GM13976 (cell line): ENCODE measurements at places on chromosomes 1 and 21.
A peak's percentile ranks its signal among the peaks of the same experiment; 100 is the strongest.

DNA sequence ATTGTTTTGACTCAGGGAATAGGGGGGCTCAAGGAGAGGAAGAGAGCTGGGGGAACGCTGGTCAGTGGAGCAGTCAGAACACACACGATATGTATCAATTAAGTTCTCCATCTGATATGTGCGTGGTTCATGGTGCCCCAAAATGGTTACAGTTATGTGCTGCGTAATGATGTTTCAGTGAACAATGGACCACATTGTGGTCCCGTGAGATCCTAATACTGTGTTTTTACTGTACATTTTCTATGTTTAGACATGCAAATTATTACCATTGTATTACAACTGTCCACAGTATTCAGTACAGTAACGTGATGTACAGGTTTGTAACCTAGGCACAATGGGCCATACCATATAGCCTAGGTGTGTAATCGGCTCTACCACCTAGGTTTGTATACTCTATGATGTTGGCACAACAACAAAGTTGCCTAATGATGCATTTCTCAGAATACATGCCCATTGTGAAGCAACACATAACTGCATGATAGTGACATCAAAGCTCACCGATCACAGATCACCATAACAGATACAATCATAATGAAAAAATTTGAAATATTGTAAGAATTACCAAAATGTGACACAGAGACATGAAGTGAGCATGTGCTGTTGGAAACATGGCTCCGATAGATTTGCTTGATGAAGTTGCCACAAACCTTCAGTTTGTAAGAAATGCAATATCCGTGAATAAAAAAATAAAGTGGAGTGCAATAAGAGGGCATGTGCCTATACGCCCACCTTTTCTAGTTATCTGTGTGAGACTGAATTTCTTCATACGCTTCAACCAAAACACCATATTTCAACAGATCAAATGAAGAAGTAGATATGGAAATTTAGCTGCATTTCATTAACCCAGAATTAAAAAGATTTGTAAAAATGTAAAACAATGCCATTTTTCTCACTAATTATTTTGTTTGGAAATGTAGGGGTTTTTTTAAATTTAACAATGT is 14.8 kb upstream of the TMEM54 start:
- DNase-seq: no peak

GRCh38 chr1:159121526-159121925 is 45.0 kb upstream of the AIM2 start:
- DNase-seq: no peak

DNA sequence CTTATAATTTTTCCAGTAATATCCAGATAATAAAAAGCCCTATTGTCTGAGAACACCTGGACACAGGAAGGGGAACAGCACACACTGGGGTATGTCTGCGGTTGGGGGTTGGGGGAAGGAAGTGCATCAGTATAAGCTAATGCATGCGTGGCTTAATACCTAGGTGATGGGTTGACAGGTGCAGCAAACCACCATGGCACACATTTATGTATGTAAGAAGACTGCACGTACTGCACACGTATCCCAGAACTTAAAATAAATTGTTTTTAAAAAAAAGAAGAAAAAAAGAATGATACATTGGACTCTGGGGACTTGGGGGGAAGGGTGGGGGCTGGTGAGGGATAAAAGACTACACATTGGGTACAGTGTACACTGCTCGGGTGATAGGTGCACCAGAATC is 144.9 kb upstream of the C1orf174 start:
- no peak for DNase-seq

DNA sequence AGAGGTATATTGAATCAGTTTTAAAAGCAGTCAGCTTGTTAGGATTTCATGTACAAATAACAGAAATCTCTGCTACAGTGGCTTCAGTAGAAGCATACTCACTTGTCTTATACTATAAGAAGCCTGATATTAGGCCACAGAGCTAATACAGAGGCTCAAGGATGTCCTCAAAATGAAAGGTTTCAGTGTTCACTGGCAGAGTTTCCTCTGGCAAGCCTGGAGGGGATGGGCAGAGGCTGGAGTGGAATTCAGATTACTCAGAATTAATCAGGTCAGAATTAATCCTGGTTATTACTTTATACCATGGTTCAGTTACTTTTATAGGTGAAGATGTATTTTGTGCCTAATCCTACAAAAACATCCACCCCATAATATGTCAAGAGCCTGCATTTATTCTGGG is 520.5 kb downstream of the USP25 start:
- DNase-seq: no peak

GRCh38 chr21:43362915-43363314 is 64.0 kb downstream of the SIK1 start:
- no peak for DNase-seq

DNA sequence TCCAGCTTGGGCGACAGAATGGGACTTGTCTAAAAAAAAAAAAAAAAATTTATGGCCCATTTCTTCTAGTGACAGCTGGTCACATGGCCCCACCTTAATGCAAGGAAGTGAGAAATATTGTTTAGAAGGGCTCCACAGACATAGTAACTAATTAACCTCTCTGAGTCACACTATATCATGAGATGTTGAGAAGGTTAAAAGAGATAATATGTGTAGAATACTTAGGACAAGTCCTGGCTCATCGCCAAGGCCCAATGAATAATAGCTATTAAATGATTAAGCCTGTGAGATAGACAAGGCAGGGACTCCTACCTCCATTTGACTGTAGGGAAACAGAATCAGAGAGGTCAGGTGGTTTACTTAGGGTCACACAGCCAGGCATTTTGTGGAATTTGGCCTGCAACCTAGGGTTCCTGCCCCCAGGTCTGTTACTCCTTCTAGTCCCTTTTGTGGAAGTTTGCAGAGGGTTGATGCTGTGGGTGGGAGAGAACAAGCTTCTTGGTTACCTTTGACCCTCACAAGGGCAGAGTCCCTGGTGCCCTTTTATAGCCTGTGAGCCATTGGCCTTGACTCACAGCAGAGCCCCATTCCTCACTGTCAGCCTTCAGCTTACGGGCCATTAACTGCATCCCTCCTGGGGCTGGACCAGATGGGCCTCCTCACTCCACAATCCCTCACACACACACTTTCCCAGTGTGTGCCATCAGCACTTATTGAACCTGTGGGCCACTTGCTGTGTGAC is 48.5 kb downstream of the OPRD1 start:
- no peak for DNase-seq

GRCh38 chr1:152539901-152540300 is 25.6 kb downstream of the CRCT1 start:
- DNase-seq: no peak

DNA sequence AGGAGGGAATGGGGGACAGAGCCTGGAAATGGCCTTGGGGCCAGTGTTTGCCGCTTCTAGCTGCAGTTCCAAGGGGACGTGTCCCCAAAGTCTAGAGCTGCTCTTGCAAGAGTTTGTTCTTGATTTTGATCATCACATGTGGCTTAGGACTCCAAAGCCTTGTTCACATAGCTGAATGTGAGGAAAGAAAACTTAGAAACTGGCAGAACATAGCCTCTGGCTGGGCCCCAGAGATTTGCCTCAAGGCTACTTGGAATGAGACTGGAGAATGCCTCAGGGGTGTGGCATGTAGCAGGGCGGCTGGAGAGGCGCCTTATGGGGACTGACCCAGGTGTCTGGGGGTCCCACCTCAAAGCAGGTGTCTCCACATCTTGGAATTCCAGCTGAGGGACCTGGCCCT is 2.3 kb downstream of the PDXK start:
- no peak for DNase-seq

DNA sequence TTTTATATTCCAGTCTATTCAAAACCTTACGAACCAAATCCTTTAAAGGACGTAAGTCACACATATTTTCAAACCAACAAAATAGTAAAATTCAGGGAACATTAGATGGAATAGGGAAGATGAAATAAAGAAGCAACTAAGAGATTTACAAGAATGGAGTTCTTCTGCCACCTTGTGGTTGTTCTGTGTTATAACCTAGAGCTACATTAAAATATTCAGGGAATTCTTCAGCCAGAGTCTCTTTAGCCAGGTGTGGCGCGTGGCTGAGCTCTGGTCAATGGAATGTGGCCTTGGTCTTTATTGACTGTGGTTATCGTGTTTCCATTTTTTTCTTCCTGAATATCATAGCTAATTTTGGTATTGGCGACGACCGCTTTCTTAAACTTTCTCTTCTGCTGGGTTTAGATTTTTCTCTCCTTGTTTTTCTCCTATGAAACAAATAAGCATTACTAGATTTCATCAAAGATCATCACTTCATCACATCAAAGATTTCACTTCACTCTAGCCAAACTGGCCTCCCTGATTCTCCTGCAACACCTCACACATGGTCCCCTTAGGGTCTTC is 221.3 kb downstream of the MRPL39 start:
- DNase-seq: peak; percentile 38

GRCh38 chr1:190399233-190399632 is 78.4 kb downstream of the BRINP3 start:
- no peak for DNase-seq

GRCh38 chr1:70556541-70556940 is 145.5 kb downstream of the CTH start:
- no peak for DNase-seq

GRCh38 chr1:233909195-233909594 is 4.7 kb downstream of the SLC35F3 start:
- DNase-seq: no peak

DNA sequence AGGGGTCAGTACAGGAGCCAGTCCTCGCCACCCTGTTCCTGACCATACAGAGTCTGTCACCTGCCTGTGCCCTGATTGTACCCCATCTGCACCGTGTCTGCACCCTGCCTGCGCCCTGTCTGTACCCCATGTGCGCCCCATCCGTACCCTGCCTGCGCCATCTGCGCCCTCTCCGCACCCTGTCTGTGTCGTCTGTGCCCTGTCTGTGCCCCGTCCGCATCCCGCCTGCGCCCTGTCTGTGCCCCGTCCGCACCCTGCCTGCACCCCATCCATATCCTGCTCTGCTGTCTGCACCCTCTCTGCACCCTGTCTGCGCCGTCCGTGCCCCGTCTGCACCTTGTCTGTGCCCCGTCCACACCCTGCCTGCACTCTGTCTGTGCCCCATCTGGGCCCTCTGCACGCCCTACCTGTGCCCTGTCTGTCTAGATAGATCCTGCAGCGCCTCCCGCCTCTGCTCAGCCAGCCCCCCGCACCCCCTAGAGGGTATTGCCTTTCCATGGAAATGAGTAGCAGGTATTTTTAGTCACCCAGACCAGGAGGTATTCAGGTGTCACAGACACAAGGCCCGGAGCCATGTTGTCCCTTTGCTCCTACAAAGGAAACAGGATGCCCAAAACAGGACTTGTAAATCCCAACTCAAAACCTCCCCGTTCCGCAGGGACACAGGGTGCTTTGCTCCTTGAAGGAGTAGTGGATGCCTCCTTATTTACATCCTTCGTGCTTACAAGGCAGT is 7.7 kb upstream of the NPHP4 start:
- DNase-seq: no peak

- peak; percentile 4 for DNase-seq
Measured at GRCh38 chr1:205570173-205570501, 61.7 kb downstream of the ELK4 start.

DNA sequence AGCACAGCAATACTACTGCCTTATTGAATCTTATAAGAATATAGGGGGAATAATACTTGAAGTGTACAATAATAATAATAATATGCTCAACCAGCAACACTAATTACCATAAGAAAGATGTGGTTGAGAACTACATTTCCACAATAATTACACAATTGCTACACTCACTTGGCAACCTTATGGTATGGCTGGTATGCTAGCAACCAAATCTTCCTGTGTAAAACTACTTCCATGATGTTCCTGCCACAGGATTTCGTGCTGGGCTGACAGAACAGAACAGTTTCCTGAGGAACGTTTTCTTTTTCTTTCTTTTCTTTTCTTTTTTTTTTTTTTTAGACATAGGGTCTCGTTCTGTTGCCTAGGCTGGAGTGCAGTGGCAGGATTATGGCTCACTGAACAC is 50.6 kb downstream of the KIF26B start:
- DNase-seq: no peak

DNA sequence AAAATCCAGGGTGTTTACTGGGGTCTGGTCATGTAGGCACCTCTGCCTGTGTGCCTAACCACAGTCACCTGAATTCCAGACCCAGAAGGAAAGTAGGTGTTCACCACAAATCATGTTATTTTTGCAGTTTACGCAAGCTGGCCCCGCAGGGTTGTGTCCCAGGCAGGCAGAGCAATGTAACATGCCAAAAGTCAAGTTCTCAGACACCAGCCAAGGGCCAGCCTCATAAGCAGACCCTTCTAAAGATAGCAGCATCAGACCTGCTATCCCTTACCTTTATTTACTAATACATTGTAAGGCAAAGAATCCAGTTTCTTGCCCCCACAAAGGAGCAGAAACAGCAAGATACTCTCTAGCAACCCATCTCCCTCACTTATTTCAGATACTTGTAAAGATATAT is 83.0 kb downstream of the GPR161 start:
- no peak for DNase-seq

DNA sequence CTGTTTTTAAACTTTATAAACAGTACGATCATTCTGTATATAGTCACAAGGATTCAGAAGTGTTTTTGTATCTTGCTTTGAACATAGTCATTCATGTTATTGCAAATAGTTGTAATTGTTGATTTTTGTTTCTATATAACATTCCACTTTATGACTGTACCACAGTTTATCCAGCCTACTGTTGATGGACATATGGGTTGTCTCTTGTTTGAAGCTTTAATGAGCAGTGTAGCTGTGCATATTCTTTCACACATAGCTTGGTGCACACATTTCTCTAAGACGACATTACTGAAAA is 6.1 kb downstream of the CD101 start:
- DNase-seq: no peak

DNA sequence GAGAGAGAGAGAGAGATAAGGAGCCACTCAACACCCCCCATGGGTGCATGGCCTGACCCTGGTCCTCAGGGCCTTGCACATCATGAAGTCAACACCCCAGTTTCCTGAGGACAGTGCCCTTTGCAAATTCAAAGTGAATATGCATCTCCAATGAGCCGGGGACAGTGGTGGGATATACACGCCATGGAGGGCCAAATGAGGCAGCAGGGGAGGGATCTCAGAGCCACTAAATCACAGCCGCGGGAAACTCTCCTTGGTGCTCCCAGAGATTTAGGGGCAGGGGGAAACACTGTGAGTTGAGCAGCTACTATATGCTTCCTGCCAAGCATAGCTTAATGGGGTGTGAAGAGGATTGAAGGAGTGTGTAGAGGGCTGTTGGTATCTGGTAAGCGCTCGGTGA is 35.5 kb downstream of the MATN1 start:
- no peak for DNase-seq

GRCh38 chr1:66476774-66477173 is 57.2 kb upstream of the SGIP1 start:
- DNase-seq: no peak

DNA sequence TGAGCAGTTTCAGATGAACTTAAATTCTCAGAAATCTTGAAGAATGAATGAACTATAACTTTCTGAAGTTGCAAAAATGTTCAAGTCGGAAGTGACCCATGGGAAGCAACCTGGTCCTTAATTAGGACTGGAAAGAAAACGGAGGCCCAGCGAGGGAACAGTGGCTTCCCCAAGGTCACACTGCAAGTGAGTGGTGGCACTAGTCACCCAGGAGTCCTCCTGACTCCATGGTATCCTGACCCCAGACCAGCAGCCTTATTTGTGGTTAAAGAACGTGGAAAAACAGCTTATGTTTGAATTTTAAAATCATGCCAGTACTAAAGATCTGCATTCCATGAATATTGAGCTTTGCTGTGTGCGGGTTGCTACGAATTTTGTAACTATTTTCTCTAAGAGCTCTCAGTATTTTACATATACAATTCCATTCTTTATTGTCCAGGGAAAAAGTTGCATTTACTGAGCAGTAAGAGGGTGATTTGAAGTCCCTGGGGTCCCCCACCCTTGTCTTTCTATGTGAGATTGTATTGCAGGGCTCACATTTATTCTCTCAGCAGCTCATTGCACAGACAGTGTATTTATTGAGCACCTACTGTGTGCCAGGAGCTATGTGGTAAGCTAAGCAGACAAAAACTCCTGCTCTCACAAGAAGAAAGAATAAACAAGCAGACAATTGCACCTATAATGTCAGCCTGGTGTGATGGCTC is 61.6 kb upstream of the ATP5PO start:
- no peak for DNase-seq
